Fibroblast of skin of left quadriceps (primary cell): ENCODE measurements at places on chromosomes 6 and 20.
A peak's percentile ranks its signal among the peaks of the same experiment; 100 is the strongest.

DNA sequence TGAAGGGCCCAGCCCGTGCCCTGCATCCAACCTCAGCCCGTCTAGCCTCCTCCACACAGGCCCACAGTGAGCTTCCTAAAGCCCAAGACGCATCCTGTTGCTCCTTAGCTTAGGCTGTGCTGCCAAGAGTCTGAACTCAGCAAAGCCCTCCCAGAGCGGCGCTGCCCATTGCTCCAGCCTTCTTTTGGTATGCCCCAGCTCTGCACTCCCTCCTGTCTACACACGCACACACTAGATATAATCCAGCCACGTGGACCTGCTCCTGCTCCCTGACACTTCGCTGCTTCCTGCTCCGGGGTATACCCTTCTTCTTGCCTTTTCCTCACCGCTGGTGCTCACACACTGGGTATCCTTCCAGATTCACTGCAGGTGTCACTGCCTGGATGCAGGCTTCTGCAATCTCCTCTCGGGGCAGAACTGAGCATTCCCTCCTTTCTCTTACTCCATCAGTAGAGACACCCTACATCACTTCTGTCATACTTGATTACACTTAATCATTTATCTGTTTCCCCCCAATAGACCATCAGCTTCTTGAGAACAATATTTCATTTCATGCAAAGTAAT is 23.8 kb downstream of the GABRR2 start:
- no peak for DNase-seq

- no peak for DNase-seq
Observed at GRCh38 chr6:24283043-24283985, 74.5 kb downstream of the DCDC2 start.

- no peak for DNase-seq
Observed at GRCh38 chr6:27630727-27631608, 158.1 kb upstream of the ZNF184 start.

GRCh38 chr6:70575899-70576495 is 9.3 kb downstream of the SDHAF4 start:
- no peak for DNase-seq

DNA sequence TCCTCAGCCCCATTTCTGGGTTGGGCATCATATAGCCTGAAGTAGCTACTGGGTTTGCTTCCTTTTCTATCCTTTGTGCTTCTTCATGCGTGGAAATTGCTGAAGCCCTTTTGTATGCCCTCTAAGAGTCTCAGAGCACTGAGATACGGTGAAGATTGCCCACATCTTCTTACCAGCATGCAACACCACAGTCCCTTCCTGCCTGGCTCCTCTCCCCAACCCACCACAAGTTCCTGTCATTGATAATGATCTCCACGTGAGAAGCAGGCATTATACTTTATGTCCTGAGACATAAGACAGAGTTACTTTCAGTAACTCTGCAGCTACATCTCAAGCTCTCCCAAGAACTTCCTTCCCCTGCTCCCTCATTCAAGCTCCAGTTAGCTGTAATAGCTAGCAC is 15.8 kb upstream of the PLCB4 start:
- DNase-seq = no peak

DNA sequence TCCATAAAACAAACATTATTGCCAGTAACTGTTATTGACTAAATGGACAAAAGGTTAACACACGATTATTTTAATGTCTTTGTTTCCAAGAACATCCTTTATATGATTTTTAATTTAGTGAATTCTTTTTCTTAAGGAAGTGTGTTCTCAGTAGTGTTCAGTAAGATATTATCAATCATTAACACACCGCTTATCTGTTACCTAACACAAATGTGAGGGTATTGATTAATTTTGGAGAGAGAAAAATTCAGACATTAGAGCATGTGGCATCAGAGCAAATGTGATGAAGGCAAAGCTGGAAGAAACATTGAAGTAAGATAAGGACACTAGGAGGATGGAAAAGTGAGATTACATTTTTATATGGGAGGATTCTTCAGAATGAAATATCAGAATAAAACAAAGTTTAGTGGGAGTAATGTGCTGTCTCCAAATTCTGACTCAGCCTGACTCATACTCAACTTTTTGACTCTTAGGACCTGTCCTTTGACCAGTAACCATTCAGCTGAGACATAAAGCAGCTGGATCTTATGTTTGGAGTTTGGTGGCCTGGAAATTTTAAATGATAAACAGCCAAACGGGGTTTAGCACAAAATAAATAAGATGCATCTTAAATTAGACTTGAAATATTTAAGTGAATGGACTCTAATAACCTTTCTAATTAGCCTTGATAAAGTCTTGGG is 348.6 kb downstream of the CD109 start:
- DNase-seq = no peak

DNA sequence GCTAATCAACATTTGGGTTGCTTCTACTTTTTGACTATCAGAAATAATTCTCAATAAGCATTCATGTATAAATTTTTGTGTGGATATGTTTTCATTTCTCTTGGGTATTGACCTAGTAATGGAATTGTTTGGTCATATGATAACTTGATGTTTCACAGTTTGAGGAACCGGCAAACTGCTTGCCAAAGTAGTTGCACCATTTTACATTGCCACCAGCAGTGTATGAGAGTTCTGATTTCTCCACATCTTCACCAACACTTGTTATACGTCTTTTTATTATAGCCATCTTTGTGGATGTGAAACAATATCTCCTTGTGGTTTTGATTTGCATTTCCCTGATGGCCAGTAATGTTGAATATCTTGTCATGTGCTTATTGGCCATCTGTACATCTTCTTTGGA is 42.6 kb upstream of the TGM2 start:
- no peak for DNase-seq

GRCh38 chr6:168326294-168327261 is 7.0 kb upstream of the DACT2 start:
- no peak for DNase-seq

DNA sequence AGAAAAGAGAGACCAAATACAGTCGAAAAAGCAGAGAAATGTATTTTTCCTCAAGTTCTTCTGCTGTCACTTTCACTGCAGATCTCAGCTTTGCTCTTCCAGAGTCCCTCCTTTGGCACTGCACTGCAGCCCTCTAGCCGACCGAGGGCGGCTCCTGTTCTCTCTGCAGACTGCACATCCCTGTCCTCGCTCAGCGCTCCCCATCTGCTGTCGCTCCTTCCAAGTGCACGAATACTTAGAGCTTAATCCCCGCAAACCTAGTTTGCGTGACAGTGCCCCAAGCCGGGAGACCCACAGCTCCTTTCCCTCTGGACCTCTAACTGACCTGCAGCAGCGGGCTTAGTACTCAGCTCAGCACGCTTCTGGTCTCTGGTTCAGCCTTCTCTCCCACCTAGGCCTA is 15.2 kb downstream of the RPP21 start:
- DNase-seq = no peak

GRCh38 chr20:37378785-37379598 is 33.1 kb downstream of the SRC start:
- peak; percentile 20 for DNase-seq

GRCh38 chr6:147322299-147323162 is 118.3 kb downstream of the STXBP5 start:
- peak; percentile 39 for DNase-seq

DNA sequence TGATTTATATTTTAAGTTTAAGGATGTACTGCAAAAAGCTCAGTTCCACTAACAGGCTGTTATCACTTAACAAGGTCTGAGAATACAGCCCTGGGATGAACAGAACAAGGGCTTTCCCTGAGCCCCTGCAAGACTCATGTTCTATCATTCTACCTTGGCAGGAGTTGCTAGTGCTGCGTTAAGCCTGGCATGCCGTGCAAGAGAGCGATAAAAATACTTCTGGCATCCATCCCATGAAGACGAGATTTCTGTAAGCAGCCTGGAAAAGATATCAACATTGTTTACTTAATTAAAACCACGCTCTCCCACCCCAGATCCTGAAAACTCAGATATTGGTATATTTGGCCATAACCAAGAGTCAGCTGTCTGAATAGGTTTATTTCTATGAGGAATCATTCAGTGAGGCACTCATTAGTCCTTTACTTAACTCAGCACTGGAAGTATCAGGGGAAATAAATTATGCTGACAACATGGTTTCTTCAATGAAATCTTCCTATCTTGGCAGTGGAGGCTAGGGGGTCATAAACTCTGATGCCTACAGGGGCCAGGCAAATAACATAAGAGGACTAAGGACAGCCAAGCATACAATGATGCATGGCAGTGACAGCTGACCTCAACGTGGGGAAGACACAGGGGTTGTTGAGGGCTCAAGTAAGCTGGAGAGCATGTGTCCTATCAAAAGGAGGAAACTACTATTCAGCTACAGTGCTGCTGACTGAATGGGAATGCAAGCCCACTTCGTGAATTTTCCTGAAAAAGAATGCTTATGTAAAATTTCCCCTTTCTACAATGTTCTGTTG is 37.6 kb upstream of the LYRM2 start:
- DNase-seq = peak; percentile 38

DNA sequence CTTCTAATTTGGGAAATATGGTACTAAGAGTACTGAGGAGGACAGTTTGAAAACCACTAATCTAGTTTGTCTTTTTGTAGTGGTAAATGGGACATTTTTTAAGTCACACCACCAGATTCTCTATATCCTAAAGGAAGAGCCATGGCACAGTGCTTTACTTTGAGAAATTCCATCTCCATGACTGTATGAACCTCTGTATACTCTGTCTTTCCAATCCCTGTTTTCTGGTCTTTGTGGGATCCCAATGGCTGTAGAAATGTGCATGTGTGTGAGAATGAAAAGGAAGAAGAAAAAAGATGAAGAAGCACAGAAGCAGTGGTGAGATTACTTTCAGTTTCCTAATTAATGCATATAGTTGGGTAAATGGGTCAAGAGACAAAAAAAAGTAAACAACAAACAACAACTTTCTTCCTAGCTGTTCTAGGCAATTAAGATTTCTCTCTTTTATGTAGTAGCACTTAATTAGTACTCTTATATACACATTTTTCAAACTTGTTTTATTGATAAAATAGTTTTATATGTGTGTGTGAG is 141.2 kb upstream of the HCRTR2 start:
- DNase-seq = peak; percentile 34

- DNase-seq = no peak
Observed at GRCh38 chr20:57076951-57077350, 189.5 kb downstream of the BMP7 start.

GRCh38 chr20:57672164-57672563 is 37.7 kb downstream of the PMEPA1 start:
- DNase-seq = no peak

GRCh38 chr6:36912030-36912454 is 26.3 kb downstream of the C6orf89 start:
- DNase-seq = no peak

- no peak for DNase-seq
Observed at GRCh38 chr6:33799454-33800113, 4.2 kb downstream of the MLN start.

DNA sequence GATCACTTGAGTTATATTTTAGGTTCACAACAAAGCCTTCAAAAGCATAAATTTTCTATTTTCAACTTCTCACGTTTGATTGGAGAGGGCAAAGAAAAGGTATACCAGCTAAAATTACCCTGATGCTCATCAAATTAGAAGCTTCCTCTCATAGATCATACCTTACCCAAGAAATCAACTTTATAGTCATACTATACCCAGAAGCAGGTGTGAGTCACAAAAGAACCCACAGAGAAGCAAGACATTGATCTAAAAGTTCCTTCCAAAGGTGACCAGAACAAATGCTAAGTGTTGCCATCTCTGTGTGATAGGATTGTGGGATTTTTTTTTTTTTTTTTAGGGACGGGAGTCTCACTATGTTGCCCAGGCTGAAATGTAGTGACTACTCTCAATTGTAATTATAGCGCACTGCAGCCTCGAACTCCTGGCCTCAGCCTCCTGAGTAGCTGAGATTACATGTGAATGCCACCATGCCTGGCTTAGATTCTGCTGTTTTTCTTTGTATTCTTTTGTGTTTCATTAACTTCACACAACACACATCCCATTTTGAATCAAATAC is 3.3 kb downstream of the EIF2S2 start:
- DNase-seq = no peak

DNA sequence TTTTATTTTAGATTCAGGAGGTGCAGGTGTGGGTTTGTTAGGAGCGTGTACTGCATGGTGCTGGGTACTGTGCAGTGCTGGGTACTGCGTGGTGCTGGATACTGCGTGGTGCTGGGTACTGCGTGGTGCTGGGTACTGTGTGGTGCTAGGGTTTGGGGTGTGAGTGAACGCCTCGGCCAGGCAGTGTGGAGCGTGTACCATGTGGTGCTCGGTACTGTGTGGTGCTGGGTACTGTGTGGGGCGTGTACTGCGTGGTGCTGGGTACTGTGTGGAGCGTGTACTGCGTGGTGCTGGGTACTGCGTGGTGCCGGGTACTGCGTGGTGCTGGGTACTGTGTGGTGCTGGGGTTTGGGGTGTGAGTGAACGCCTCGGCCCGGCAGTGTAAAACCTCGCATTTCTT is 62.9 kb downstream of the WDR27 start:
- DNase-seq = no peak

DNA sequence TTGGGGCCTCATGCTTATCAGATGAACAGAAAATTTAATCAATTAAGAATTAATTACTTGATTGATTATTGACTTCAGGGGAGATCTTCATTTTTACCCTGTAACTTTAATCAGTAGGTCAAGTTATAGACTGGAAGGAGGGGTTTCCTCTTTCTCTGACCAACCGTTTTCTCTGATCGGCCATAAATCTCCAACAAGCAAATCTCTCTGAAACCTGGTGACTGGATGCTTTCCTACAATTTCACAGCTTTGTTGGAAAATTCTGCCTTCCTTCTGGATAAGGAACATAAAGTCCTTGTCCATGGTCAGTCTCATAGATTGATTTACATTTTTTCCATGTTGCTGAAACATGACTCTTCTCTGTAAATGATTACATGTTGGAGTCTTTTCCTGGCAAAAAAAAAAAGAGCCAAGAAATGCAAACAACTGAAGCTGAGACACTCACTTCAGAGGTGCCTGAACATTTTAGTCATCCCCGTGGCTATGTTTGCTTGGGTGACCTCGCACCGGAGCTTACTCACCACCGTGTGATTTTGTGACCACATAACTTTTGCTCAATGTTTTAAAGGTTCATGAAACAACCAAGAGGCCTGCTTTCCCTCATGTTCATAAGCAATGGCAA is 31.0 kb downstream of the IRF4 start:
- DNase-seq = peak; percentile 66

- DNase-seq = peak; percentile 43
Observed at GRCh38 chr6:53793318-53794136, 1.3 kb upstream of the LRRC1 start.

DNA sequence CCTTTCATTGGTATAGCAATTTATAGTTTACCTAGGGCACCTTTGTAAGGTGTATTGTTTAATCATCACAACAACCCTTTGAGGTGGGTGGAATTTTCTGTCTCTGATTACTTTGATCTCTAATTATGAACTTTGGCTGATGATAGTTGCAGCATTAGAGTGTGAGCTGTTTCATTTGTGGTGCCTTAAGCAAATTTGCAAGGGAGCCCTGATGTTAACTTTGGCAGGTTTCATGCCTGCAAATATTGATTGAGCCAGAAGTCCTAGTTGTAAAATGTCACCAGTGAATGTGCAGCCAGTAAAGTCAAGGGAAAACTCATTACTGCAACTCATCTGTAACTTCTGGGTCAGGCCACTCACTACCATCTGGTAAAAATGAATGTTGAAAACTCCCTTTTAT is 29.8 kb downstream of the CTNNBL1 start:
- no peak for DNase-seq
